Hematopoietic multipotent progenitor cell (in vitro differentiated cells): ENCODE measurements at places on chromosomes 7 and 10. TPM values are rescaled to one million over a fixed set of nuclear protein-coding genes. Genes with fewer than 3 reads are reported as not detected.

Gene DPP6
- 0.27 TPM for total RNA-seq

DNA sequence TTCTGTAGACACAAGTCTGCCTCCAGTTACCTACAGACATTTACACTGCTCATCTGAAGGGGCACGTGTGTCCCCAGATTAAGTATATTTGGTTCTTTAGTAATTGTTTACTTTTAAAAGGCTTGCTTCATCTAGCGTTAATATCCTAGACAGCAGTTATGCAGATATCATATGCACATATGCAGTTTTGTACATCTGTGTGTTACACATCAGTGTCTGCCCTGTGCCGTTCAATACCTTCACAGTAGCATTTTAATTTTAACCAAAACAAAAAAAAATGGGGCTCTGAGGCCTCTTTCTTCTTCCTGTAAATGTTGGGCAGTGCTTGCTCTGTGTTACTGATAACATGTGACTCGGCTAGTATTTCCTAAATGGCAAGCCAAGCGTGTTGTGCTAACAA lies 331.4 kb upstream of the MGMT start:
- no peak for DNase-seq

DNA sequence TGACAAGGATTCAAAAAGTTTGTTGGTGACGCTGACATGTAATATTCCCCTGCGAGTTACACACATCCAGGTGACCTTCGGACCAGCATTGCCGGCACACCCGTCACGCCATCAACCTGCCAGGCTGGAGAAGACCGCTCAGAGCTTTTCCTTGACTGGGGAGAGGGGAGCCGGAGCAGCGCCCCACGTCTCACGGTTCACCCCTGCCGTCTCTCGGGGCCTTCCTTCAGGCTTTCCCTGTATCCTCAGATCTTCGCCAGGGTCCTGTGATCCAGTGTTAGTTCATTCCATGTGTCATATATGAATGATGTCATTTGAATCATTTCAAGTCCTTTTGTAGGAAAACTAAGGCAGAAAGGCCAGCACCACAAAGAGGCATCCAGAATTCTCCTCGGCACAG lies 127.8 kb downstream of the MGMT start:
- no peak for DNase-seq

DNA sequence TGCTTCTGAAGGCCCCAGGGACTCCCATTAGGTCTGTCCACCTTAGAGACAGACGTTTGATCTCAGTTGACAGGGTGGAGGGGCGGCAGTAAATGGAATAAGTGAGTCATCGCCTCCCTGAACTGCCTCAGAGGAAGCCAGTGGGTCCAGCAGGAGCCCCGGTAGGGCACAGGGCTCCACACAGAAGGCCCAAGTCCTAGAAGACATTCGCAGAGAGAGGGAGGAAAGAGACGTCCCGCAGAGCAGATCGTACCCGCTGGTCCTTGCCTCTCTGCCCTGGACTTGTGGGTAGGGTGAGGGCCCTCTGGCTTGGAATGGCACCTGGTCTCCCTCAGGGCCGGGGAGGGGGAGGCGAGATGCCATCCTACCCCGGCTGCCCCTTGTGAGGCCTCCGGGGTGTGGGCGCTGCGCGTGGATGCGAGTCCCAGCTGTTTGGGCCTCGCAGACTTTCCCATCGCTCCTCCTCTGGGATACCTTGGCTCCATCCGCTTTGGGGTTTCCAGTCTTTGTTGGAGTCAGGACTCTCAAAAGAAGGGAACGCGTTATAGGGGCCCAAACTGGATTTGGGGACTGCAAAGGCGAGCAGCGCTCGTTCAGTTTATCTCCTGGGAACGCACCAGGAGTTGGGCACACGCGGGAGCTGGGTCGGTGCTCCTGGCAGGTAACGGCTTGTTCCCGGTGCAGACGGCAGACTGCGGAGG lies 5.1 kb downstream of the TLX1 start:
- DNase-seq: no peak

DNA sequence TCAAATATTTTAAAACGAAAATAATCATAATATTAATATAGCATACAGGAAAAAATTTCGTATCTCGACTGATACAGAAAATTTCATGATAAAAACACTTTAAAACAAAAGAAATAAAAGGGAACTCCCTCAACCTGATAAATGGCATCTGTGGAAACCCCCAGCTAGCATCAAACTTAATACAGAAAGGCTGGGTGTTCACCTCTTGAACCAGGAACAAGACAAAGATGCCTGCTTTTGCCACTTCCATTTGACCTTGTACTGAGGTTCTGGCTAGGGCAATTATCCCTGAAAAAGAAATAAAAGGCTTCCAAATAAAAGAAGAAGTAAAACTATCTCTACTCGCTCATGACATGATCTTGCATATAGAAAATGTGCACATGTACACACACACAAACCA lies 2.5 kb upstream of the ALOX5 start:
- DNase-seq: no peak

Gene CUBN
- total RNA-seq: 3.2 TPM

Gene PRLHR
- not detected for total RNA-seq

DNA sequence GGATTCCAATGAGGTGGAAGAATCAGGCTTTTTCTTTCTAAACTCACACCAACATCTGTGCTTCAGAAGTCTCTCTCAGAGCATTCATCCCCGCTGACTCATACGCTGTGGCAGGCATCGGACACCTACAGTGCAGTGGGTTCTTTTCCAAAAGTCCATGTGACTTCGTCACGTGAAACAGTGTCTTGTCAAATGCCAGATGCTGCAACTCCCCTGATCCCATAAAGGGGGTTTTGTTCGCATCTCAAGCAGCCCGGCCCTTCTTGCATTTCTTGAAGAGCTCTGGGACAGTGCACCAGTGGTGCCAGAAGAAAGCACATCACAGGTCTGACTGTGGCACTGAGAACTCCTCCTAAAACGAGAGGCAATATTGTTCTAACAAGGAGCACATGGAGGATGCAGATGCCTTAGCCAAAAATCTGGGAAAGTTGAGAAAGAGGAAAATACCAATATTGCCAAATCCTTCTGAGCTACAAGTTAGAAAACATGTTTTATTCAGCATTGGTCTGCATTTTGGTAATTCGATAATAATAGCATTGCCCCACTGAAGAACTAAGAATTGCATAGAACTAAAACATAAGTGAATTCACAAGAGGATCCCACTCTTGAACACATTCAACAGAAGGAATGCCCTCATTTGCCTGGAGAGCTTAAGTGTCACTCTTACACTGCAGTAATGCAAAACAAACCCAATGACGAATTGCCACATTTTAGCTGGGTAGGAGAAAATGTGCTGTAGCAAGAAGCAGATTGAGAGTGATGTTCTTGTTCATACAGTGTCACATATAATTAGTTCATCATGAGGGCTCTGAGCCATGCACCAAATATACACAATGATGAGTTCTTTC lies 204.4 kb downstream of the CXCL12 start:
- no peak for DNase-seq

Gene CNPY1
- total RNA-seq: not detected

DNA sequence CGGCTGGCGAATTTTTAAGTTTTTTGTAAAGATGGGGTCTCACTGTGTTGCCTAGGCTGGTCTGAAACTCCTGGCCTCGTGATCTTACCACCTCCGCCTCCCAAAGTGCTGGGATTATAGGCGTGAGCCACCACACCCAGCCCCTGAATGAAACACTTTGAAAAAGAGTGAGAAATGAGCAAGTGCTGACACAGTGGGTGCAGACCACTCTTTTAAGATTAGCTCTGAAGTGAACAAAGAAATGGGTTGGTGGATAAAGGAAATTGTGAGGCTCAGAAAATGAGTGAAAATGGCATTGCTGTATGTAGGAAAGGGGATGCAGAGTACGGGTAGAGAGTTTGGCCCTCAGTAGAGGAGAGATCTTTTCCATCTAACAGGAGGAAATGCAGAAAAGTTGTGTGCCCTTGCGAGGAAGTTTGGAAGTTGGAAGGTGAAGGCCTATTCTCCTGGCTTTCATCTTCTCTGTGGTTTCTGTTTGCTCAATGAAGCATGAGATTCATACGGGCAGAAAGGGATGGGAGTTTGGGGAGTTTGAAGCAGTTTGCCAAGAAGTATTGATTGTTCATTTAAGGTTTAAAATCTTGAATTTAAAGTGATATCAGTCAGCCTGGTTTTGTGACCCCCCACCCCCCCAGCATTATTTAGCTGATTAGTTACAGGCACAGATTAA lies 11.0 kb downstream of the MAPK8 start:
- no peak for DNase-seq

Gene DNAH11
- total RNA-seq: under 0.01 TPM

DNA sequence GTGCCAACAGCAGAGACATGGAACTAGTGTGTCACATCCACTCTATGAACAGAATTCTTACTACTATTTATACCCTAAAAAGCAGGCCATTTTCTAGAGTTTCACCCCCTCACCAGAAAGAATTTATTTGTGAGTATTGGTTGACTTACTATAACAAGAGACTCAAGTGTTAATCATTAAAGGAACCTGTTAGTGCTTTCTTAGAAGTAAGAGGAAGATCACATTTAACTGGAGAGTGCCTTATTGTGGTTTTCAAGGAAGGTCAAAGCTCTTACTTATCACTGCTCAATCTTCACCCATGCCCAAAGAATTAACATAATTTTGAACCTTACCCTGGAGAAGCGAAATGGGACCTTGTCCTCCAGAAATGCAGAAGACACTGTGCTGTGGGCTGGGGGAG lies 169.3 kb upstream of the PRSS1 start:
- DNase-seq: no peak
